ENCODE measurements at places on chromosomes 2 and 18.

- no peak for DNase-seq
Observed at GRCh38 chr18:3857544-3857943, 407.6 kb downstream of the TGIF1 start.

GRCh38 chr2:178484245-178485041, 4.2 kb downstream of the PLEKHA3 start:
- no peak for DNase-seq

DNA sequence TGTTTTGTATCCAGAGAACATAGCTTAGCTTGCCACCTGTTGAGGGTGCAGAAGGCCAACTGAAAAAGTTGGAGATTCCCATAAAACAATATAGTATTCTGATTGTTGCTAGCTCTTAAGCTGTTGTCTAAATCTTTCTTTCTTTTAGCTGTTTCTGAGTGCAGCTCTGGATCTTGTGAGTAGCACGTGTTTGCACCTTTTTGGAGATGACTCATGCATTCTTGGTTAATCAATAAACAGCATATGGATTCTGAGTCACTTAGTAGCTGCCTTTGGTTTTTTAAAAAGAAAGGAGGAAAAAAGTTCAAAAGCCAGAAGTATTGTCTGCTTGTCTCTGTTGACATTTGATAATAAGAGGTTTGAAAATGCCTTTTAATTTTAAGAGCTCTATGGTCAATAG, 483.0 kb upstream of the FSIP2 start:
- DNase-seq = no peak

- no peak for DNase-seq
Observed at GRCh38 chr2:161332371-161332967, 24.2 kb downstream of the PSMD14 start.

DNA sequence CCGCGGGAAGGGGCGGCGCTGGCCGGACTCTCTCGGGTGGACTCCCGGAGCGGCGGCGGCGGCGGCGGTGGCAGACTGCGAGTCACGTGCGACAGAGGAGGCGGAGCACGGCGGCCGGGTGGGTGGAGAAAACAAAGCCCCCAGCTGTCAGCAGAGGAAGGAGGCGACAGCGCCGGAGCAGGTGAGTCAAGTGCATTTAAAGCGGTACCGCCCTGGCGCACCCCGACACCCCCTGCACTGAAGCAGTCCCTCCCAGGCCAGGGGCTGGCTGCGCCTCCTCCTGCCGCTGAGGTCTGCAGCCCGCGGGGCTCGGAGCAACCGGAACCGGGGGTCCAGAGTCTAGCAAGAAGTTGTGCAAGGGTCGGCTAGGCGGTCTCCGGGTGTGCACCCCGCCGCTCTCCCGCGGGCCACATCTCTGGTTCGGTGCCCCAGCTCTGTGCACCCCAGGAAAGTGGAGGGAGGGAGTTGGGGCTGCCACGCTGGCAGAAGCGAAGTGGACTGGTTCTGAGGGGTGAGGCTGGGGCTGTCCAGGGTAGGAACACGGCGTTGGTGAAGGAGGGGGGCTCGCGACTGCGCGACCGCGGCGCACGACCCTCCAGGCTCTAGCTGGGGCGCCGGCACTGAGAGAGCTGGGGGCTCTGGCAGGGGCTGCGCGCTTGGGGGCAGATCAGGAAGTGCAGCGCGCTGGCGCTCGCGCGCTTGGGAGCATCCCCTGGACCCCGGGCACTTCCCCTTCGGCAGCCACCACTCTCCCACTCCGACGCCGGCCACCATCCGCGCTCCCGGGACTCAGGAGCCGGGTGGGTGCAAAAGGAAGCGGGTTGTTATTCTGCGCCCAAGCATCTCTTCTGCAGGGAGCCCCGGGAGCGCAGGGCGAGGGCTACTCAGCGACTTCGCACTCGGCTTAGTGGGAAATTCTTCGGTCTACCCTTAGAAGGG, 64.0 kb upstream of the MAPRE2 start:
- DNase-seq = no peak

DNA sequence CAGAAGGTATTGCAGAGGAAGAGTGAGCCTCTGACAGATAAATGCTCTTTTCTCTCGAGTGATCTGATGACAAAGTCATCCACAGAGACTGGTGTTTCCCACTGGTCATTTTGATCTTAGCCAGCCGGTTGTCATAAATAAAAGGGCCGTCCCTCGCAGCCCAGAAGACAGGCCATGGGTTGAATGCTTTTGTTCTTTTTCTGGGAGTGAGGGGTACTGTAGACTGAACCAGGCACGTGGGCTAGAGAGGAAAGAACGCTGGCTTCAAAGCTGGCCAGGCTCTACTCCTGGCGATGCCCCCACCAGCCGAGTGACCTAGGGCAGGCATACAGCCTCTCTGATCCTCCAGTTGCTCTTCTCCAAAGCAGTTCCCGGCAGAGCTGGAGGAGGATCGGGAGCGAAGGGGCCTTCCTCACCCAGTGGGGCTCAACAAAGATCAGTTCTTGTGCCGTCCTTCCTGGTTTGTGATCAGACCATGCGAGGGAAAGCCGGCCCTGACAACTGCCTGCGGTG, 193.5 kb downstream of the INHBB start:
- no peak for DNase-seq
